ENCODE measurements at places on chromosomes 7 and 10. TPM values are rescaled to one million over a fixed set of nuclear protein-coding genes. Genes with fewer than 3 reads are reported as not detected.

Gene ADAMTS14
- 0.81 TPM for total RNA-seq

Gene SAP25
- total RNA-seq: not detected

Gene POLR2J3
- 18.9 TPM for total RNA-seq

Gene HKDC1
- not detected for total RNA-seq

Gene SH3PXD2A
- total RNA-seq: 45.0 TPM

Gene ENTPD1
- total RNA-seq: 14.7 TPM

- DNase-seq: no peak
Observed at GRCh38 chr7:140390466-140391190, 7.7 kb downstream of the SLC37A3 start.

DNA sequence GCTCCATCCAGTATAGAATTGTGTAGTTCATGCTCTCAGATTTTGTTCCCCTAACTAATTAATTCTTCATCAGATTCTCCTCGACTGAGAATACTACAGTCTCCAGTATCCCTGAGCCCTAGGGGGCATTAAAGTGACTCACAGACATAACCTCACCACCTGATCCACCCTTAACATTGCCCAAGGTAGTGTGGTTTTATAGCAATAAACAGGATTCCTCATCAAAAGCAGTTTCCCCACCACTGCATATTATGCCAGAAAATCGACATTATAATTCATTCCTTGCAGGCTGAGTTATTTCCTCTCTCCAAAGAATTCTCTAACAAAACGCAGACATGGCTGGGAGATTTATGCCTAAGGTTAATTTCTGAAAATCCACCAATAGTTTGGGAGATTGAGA is 1402.5 kb upstream of the CELF2 start:
- no peak for DNase-seq

DNA sequence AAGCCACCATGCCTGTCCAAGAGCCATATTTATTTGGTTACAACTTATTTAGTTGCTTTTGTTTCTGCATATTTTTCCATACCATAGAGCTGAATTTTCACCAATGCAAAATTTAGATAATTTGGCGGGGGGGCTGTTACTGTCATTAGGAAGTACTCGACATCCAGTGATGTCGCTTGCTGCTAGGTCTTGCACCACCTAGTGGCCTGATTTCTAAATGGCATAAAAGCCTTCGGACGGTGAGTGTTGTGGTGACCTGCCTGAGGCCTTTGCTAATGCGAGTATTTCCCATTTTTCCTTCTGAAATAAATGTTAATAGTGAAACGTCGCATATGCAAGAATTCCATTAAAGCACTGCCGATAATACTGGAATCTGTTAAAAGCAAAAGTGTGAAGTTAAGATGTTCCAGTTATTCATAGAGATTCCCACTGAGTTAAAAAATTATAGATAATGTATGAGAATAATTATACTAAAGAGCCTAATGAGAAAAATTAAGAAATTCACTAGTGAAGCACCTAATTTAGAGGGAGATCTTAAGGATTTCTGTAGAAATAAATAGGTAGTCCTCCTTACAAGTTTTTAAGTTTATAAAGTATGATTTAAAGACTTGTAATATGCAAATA is 86.1 kb upstream of the DNAJB6 start:
- DNase-seq: no peak
